NCI-H1105 treated with DMSO at 0.1 percent for 48 hours (cell line): ENCODE measurements at places on chromosomes 3 and 15.

DNA sequence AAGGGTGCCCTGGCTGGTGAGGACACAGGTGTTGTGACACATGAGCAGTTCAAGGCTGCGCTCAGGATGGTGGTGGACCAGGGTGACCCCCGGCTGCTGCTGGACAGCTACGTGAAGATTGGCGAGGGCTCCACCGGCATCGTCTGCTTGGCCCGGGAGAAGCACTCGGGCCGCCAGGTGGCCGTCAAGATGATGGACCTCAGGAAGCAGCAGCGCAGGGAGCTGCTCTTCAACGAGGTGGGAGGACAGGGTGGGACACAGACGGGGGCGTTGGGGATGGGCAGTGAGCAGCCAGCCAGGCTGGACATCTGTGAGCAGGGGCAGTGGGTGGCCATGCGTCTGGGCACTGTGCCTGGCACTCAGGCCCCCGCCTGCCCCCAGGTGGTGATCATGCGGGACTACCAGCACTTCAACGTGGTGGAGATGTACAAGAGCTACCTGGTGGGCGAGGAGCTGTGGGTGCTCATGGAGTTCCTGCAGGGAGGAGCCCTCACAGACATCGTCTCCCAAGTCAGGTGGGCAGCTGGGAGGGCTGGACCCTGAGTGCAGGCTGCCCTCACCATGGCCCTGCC lies 10.3 kb downstream of the ANKRD63 start:
- no peak for DNase-seq

DNA sequence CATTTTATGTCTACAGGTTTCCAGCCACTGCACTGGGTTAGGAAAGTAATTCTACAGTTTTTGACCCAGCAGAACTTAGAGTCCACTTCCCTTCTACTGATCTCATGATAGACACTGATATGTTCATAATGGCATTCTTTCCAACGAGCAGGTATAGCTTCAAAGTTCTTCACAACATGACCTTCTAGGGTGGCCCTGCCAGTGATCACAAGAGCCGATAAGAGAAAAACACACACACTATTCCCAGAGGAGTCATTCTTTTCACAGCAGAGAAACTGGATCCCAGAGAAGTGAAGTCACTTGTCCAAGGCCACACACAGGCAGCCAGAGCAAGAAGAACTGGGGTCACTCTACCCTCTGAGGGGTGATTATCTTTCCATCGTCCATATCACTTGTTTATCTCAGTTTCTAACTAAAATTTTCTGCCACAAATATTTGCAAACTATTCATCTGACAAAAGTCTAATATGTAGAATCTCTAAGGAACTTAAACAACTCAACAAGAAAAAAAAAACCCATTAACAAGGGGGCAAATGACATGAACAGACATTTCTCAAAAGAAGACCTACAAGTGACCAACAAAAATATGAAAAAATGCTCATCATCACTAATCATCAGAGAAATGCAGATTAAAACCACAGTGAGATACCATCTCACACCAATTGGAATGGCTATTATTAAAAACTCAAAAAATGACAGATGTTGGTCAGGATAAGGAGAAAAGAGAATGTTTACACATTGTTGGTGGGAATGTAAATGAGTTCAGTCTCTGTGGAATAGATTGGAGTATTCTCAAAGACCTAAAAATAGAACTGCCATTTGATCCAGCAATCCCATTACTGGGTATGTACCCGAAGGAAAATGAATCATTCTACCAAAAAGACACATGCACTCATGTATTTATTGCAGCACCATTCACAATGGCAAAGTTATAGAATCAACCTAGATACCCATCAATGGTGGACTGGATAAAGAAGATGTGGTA lies 31.5 kb downstream of the SPTSSB start:
- no peak for DNase-seq

GRCh38 chr15:69757186-69757585 lies 304.6 kb downstream of the RPLP1 start:
- no peak for DNase-seq

GRCh38 chr3:114095796-114096195 lies 39.3 kb downstream of the QTRT2 start:
- DNase-seq = no peak

GRCh38 chr3:110378481-110378880 lies 693.1 kb upstream of the NECTIN3 start:
- DNase-seq = no peak

DNA sequence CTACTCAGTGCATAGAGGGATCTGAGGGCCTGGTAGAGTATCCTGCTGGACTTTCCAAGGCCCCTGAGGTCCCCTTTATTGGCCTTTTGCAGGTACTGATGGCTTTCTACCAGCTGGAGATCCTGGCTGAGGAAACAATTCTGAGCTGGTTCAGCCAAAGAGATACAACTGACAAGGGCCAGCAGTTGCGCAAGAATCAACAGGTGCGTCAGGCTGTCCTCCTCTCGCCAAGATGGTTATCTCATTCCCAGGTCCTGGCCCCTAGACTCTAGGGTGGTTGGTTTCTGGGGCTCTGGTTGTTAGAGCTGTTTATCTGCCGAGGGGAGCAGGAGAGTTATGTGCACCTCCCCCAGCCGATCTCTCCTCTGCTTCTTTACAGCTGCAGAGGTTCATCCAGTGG lies 9.3 kb downstream of the EIF2B5 start:
- DNase-seq = no peak

DNA sequence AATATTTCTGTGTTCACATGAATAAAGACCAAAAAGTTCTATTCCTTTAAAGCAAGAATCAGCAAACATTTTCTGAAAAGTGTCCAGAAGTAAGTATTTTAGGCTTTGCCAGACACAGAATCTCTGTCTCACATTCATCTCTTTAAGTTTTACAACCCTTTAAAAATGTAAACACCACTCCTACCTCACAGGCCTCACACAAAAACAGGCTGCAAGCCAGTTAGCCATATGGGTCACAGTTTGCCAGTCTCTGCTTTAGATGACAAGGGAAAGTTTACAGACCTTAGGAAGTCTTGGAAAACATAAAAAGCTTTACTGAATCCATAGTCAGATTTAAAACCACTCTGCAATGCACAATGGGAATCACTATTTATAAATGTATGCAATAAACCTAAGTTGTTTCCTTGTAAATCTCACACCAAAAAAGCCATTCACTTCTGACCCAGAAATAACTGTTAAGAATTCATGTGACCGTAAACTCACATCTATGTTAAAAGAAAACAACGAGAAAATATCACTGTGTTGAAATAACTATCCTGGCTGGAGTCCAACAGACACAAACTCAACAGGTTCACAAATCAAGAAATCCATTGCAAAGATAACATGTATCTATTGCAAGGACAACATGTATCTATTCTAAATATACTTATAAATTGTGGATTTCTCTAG lies 308.2 kb downstream of the ULK4 start:
- DNase-seq = no peak

DNA sequence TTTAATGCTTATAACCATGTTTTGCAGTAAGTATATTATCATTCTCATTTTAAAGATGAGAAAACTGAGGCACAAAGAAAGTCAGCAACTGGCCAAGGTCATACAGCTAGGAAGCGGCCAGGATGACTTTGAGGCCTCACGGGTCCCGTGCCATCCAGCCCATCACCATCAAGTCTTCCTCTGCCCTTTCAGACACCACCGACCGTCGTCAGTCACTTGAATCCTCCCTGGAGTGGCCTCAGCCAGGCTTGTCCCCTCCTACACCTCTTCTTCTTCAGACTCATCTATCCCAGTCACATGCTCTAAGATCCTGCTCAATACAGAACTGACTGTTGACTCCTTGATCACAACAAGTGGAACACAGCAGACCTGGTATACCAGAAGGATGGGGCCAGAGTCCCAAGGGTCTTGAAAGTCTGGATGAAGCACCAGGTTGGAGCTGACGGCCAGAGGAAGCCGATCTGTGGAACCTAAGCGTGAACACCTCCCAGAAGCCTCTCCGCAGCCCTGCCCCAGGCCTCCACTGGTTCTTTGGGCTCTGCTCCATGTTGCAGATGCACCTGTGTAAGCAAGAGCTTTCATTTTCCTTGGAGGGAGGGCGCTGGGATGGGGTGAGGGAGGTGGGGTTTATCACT lies 22.1 kb downstream of the ITGA11 start:
- DNase-seq = no peak

DNA sequence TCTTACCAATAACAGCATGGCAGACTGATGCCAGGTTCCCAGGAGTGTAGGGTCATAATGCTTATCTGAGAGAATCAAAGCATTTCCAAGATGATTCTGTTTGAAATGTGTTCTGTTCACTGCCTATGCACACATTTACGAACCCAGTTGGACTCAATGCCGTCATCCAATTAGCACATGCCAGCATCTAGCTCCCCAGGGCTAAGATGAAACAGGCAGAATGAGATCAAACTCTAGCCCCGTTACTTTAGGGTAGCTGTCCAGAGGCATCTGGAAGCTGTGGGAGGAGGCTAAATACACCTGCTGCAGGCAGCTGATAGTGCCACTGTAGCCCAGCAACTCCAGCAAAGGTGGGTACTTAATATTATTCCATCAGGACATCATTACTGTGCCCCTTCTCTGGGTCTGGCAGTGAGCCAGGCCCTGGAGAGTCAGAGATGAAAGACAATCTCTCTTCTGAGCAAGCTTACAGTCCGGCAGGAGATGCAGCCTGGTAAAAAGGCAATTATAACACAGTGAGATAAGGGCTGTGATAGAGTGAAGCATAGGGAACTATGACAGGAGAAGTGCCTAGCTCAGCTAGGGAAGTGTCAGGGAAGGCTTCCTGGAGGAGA lies 156.4 kb upstream of the PPP2R3A start:
- DNase-seq = peak; percentile 96

GRCh38 chr3:189632242-189632641 lies 1.1 kb downstream of the TP63 start:
- DNase-seq = no peak

- peak; percentile 33 for DNase-seq
Measured at GRCh38 chr3:100106094-100106493, 8.2 kb downstream of the FILIP1L start.

- DNase-seq = no peak
Measured at GRCh38 chr3:53377794-53378193, 30.5 kb upstream of the DCP1A start.

- DNase-seq = no peak
Measured at GRCh38 chr15:66628976-66629723, 63.4 kb upstream of the LCTL start.

GRCh38 chr3:176927706-176928581 lies 269.3 kb downstream of the TBL1XR1 start:
- no peak for DNase-seq

GRCh38 chr3:151096716-151097115 lies 11.3 kb downstream of the MED12L start:
- DNase-seq = peak; percentile 21

- DNase-seq = no peak
Measured at GRCh38 chr3:112084980-112085705, 1.0 kb upstream of the C3orf52 start.

DNA sequence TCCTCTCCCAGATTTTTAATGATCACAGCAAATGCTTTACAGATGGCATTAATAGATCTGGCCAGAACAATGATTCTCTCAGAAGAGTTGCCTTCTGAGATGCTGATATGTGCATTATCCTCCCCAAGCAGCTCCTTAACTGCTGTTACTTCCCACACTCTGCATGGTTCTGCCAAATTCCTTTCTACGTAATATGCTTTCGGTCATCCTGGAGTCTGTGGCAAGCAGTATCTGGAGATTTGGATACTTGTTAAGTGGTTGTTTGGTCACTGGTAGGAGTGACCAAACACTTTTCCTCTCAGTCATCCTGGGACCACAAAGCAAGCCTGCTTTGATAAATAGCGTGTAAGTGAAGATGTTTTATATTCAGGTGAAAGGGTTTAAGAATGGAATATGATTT lies 71.1 kb upstream of the CCNL1 start:
- DNase-seq = no peak

DNA sequence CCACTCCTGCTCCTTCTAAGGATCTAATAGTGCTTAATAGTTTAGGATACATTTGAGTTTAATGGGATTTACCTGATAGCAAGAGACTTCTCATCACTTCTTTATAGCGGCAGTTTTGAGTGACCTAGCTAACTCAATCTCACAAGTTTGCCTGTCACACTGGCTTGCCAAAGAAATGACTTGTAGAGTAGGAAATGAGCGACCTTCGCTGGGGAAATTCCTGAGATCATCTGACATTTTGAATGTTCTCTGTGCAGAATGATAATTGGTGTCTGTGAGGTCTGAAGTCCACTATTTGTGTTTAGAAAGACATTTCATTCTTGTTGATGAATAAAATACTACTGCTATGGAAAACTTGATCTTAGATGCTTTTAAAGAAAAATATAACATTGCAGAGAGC lies 30.3 kb downstream of the SUCLG2 start:
- no peak for DNase-seq

DNA sequence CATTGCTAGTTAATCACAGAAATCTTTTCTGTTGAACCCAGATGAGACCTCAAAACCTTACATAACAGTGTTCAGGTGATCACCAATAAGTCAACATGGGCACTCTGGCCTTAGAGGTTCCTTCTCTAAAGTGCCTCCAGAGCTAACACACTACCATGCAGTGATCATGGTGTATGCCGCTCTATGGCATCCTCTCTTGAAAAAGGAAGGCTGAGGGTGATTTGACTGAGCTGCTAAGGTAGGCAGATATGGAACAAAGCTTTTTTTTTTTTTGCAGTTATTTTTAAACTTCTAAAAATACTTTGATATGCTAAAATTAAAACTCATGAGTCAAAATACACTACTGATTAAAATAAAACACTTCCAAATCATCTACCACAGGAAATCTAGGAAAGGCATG lies 46.0 kb downstream of the IGF2BP2 start:
- DNase-seq = no peak

GRCh38 chr3:14561051-14561960 lies 21.2 kb upstream of the GRIP2 start:
- DNase-seq = no peak

- DNase-seq = no peak
Measured at GRCh38 chr3:40511031-40511718, 5.3 kb downstream of the ZNF620 start.

- DNase-seq = peak; percentile 30
Measured at GRCh38 chr3:98596541-98597500, 3.4 kb upstream of the CPOX start.

DNA sequence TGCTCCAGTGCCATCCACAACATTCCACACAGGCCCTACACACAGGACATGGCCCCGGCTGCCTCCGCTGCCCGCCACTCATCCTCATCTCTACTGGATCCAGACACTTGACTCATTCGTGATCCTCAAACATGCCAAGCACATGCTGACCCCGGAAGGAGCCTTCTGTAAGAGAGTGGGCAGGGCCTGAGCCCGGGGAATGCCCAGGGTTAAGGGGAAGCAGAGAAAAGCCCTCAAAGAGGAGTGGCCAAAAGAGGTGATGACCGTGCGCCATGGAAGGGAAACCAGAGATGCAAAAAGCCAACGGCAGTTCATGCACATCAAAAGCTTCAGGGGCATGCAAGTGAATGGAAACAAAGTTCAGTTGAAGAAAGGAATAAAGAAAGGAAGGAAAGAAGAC lies 46.1 kb downstream of the RFTN1 start:
- no peak for DNase-seq

DNA sequence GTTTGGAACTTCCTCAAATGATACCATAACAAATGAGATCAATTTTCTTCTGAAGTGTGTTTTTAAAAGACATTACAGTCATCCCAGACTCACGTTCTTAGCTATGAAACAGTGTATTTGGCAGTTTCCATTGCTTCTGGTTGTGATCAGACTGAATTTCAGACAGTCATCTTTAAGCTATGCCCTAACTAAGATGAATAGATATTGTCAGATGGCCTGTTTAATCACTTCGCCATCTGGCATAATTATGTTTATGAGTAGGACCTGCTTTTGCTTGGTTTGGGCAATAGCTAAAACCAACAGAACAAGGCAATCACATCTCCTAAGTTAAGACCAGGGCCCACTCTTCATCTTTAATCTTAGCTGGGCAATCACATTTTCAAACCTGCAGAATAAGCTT lies 313.1 kb downstream of the SV2B start:
- no peak for DNase-seq
